Tibial artery (tissue), 4 donors: ENCODE measurements at places on chromosomes 7 and 10.

DNA sequence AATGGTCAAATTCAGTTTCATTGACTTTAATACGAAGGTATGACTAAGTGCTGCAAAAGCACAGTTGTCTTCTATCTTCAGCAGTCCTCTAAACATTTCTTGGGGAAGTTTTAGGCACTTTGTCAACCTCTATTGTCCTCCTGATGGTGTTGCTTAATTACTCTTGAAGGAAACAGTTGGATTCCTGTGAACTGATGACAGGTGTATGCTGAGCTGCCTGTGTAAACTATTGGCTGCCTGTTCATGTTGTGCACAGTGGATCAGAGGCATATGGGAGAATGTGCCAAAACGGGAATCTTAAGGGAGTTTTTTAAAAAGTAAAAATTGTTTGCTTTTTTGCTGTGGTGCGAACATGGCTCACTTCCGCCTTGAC lies 221.0 kb downstream of the AUTS2 start:
- no peak for DNase-seq

DNA sequence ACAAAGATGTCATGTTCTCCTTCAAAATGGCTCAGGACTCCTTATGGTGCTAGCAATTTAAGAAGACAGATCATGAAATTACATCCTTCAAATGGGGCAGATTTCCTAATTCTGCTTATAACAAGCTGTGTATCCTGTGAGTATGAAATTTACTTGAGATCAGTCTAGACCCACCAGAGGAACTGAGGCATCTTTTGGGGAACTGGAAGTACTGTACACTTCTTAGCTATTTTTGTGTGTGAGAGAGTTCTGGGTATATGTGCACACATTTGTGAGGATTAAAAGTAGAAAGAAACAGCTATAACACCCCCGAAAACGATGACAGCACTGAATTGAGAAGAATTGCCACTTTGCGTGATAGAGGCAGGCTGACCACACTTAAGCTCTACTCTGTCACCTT lies 187.0 kb upstream of the CCDC6 start:
- DNase-seq = no peak

DNA sequence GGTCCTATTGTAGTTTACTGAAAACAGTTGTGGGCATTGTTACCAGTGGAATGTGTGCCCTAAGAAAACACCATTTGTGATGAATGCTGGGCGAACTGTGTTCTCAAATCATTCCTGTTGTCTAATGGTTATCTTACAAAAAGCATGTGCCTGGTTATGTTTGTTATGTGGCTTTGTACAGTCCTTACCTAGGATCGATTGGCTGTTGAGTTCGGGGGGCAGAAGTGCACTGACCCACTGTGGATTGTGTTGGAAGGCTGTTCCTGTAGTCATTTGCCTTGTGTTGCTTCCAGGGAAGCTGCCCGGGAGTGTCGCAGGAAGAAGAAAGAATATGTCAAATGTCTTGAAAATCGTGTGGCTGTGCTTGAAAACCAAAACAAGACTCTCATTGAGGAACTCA lies 84.3 kb downstream of the CREM start:
- no peak for DNase-seq

DNA sequence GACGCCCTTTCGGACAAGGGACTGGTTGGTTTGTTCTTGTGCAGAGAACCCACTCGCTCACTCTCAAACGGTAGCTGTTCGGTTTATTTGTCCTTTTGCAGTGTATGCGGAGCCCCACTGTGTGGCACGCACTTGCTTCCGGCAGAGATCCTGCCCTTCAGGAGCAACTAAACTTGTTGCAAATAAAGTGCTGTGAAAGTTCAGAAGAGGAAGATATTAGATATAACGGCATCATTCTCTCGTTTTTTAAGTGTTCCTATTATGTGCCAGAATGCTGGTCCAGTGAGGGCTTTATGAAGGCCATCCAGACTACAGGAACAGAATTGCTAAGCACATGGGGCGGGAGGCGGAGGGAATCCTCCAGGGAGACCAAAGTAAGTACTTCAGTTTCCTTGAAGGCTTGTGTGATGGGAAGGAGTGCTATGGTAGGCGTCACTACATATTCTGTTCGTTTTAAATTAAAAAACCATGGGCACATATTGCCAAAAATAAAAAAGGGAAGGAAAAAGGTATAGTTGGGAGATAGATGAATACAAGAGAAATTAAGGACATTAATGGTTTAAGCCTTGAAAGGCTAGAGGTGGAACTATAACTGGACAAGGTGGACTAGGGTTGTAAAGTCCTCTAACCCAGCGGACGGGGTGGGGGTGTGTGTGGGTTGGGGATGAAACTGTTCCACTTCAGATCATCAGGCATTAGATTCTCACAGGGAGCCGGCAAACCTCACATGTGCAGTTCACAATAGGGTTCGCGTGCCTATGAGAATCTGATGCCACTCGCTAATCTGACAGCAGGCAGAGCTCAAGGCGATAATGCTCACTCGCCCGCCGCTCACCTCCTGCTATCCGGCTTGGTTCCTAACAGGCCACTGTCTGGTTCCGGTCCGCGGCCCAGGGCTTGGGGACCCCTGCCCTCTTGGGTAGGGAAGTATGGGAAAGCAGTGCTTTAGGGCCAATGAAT lies 704 bp upstream of the ERLIN1 start:
- DNase-seq = peak; percentile 68

DNA sequence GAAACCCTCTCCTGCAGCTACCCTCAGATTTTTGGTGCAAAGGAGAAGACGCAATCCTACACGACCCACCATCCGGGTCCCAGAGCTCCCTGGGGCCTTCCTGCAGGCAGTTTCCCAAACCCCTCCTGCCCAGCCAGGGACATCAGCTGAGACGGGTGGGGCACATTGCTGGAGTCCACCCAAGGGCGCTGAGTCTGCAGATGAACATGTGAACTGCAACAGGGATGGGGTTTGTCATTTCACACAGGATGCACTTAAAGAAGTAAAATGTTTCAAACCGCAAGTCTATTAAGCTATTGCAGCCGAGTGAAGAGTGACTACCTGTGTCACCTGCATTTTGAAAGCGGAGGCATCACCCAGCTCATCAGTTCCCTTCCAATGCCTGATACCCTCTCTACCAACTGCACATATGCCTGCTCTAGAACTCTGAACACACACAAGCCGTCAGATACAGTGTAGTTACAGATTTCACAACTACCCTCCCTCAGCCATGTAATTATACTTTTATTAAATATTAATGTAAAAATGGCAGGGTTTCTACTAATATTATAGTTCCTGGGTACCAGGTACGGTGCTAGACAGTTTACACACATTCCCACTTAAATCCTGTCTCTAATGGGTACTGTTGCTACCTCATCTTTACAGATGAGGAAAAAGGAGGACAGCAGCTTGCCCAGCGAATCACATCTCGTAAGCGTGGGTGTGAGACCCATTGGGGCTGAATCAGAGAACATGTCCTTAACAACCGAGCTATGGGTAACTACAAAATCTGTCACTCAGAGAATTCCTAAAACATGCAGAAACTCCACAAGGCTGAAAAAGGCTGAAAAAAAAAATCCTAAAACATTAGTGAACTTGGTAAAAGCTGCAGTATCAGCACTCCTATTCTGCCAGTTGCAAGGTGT lies 71.2 kb downstream of the GRB10 start:
- peak; percentile 48 for DNase-seq

GRCh38 chr7:22640269-22640668 lies 86.7 kb upstream of the IL6 start:
- DNase-seq = no peak

- DNase-seq = no peak
These were observed 137.3 kb upstream of the FRMD4A start for GRCh38 chr10:14468023-14468441.

DNA sequence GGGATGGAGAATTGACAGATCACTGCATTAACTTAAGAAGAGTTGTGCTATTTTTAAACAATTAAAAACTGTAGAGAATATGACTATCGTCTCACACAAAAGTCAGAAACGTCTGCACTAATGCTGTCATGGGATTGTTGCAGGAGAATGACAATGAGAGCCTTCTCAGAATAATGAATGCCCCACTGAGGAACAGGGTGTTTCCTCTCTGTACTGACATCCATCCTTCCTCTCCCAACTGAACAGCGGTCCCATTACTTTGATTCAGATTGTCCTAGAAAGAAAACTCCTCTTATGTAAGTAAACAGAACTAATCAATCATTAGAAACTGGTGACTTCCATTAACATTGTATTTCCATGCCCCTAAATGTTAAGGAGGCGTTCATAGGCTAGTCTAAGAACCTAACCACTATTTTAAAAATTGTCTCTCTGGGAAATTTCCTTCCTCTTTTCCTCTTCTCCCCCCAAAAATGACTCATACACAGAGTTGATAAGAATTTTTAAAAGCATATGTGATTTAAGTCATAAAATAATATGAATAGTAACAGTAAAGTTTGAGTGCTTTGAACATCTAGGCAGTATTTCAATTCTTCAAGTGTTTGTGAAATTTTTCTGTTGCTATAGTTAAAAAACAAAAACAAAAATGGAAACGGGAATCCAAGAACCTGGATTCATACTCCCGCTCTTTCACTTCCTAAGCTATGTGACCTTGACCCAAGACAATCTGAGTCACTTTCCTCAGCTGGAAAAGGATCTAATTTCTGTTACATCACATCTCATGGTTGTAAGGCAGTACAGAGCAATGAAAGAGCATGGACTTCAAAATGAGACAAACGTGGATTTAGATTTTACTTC lies 12.7 kb upstream of the MACC1 start:
- DNase-seq = no peak

GRCh38 chr7:29416276-29416937 lies 147.2 kb upstream of the PRR15 start:
- DNase-seq = no peak

DNA sequence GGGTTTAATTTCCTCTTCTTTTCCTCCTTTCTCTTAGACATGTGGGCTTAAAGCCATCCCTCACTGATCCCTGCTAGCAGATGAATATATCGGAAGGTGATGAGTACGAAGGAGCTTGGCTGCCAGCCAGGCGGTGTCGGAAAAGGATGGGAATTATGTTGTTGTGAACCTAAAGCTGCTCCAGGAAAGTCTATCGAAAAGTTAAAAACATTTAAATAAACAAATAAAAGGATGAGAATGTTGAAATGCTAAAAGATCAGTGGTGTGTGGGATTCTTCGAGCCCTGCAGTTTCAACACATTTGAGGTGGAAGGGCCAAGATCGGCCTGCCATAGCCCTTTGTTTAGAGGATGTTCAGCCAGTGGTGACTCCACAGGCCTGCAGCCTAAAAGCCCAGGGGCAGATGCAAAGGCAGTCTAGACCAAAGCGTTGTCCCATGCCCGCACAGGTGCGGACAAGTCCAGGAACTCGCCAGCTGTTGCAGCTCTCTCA lies 107.9 kb downstream of the JCAD start:
- DNase-seq = no peak

DNA sequence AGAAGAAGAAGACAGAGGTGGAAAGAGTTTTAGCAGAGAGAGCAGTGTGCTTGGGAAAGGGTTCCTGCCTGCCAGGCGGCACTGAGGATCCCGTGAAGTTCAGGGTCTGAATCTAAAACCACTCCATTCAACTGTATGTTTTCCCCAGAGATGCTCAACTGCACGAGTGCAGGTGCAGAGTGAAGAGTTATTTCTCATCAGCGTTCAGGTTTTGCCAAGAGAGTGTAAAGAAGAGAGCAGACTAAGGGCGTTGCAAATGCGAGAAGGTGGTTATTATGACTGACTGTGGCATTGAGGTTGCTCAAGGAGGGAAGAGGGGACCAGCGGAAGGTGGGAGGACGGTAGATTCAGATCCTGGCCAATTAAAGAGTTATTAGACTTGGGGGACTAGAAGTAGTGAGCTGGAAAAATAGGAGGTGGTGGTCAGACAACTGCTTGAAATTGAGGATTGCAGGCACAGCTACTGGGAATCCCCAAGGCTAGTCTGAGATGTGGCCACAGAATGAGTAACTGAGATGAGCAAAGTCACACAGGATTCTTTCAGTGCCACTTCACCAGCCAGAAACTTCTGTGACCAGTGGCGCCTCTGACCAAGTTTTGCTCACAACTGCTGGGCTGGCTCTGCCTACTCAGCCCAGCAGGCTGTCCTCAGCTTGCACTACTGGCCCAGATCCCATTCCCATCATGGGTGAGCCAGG lies 29.1 kb downstream of the STRA8 start:
- no peak for DNase-seq

DNA sequence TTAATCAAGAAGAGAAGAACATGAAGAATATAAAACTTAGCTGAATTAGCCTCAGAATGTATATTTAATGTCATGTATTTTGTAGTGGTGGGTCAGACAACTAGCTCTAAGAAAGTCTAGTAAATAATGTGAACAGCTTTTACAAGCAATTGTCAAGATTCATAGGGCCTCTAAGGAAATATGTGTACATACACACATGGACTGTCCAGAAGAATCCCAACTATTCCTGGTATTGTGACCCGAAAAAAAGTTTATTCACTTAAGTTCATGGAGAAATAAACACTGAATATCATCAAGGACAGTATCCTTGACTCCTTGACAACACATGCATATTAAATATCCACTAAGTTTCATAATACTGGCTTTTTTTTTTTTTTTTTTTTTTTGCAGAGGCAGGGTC lies 11.4 kb upstream of the TWIST1 start:
- no peak for DNase-seq

- DNase-seq = no peak
These were observed 96.2 kb upstream of the KAT6B start for GRCh38 chr10:74730246-74730645.

DNA sequence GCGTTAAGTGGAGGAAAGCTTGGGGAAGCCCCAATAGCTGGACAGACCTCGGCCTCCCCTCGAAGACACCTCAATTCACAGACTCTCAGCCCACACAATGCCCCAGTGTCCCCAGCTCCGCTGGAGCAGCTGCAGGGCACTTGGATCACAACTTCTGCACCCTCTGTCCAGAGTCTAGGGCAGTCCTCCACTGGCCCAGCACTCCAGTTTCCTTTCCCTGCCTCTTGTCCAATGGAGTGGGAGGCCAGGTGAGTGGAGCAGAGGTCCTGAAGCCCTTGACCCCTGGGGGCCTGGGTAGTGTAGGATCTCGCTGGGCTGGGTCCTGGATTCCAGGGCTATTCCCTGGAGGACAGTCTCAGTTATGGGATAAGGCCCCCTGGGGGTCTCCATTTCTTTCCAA lies 11.9 kb downstream of the SFRP5 start:
- no peak for DNase-seq

DNA sequence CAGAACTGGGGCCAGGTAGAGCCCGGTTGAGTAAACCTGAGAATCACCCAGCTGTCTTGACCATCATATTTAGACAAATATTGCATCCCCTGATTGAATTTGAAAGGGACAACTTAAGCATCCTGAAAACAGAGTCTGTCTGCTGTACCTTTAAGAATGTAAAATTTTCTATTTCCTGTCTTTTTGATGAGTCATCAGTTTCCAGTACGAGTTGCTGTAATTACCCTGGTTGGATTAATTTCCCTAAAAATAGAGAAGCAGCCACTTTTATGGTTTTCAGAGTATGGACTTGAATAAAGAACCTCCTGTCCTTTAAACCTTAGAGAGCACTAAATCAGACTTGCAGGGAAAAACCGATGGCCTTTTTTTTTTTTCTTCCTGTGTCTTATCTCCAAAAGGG lies 164.6 kb upstream of the SH2B2 start:
- DNase-seq = no peak
